Natural killer cell (primary cell): ENCODE measurements at places on chromosomes 11 and 22.
A peak's percentile ranks its signal among the peaks of the same experiment; 100 is the strongest.

DNA sequence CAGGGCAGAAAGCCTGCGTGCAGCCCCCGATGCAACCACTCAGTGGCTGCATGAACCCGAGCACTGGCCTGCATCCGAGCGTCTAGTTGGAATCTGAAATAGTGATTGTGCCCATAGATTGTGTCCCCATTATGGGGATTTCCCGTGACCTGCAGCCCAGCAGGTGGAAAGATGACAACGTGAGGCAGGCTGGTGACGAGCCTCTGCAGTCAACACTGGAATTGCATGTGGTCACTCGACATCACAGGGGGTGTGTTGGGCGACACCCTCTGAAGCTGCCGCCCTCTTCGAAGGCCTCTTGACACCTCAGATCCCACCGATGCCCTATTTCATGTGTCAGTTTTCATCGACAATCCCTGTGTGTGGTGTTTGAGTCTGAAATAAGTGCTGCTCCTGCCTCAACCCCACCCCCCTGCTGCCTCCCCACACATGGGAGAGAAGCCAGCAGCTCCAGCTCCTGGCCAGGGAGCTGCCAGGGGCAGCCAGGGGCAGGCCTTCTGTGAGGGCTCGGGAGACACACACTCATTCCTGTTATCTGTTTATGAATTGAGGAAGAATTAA lies 172.0 kb upstream of the B3GAT1 start:
- DNase-seq = peak; percentile 9

GRCh38 chr11:63020671-63021291 lies 5.1 kb upstream of the SLC22A8 start:
- peak; percentile 23 for DNase-seq

DNA sequence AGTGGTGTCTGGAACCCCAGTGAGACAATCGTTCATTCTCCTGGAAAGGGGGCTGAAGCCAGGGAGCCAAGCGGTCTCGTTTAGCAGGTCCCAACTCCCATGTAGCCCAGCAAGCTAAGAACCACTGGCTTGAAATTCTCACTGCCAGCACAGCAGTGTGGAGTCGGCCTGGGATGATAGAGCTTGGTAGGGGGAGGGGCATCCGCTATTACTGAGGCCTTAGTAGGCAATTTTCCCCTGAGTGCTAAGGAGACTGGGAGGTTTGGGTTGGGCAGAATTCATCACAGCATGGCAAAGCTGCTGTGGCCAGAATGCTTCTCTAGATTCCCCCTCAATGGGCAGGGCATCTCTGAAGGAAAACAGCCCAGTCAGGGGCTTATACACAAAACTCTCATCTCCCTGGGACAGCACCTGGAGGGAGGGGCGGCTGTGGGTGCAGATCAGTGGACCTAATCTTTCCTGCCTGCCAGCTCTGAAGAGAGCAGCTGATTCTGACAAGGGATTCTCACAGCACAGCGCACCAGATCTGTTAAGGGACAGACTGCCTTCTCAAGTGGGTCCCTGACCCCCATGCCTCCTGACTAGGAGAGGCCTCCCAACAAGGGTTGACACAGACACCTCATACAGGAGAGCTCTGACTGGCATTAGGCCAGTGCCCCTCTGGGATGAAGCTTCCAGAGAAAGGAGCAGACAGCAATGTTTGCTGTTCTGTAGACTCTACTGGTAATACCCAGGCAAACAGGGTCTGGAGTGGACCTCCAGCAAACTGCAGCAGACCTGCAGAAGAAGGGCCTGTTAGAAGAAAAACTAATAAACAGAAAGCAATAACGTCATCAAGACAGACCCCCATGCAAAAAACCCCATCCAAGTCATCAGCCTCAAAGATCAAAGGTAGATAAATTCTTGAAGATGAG lies 14.8 kb downstream of the OR52M1 start:
- DNase-seq = no peak

GRCh38 chr22:35838855-35839576 lies 121.3 kb downstream of the APOL5 start:
- no peak for DNase-seq

DNA sequence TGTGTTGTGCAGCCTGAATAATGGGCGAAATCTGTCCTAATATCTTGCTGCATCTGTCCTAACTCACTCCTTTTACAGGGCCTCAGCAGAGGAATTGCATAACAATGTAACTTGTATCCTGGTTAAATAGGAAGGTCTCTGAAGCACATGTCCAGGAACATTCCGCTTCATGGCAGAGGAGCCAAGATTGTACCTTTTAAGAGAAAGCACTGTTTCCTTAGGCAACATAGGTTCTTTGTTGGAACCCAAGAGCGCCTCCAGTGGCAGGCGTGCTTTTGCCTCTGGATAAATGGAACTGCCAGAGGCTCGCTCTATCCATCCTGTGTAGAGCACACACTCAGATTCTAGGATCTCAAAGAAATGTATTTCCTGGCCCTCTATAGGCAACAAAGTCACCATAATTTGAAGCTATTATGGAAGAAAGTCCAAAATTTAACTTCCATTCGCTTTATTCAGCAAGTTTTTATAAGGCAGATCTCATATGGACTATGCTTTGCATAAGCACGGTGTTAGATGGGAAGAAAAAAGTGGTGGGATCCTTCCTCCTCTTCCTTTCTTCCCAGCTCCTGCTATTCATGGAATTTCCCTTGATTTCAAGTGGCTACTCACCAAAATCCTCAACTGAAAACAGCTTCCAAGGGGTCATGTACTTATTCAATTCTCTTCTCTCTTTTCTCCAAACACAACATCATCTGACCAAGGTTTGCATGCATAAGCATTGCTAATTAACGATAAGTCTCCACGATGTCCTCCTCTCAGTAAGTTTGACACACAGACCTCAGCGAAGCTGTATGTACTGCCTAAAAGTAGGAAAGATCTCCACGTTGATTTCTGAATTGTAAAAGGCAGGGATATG lies at the start of gene BLID:
Gene BLID (minus strand): TSS at position 692 of the 856 bp plus-strand sequence. CDS start 293 bp downstream, at position 399.
- DNase-seq = no peak

GRCh38 chr11:73645121-73645969 lies 1.0 kb upstream of the PLEKHB1 start:
- DNase-seq = no peak

GRCh38 chr11:78940500-78941225 lies 366.0 kb upstream of the NARS2 start:
- DNase-seq = no peak

GRCh38 chr22:46251266-46251665 lies 1.2 kb upstream of the CDPF1 start:
- no peak for DNase-seq

DNA sequence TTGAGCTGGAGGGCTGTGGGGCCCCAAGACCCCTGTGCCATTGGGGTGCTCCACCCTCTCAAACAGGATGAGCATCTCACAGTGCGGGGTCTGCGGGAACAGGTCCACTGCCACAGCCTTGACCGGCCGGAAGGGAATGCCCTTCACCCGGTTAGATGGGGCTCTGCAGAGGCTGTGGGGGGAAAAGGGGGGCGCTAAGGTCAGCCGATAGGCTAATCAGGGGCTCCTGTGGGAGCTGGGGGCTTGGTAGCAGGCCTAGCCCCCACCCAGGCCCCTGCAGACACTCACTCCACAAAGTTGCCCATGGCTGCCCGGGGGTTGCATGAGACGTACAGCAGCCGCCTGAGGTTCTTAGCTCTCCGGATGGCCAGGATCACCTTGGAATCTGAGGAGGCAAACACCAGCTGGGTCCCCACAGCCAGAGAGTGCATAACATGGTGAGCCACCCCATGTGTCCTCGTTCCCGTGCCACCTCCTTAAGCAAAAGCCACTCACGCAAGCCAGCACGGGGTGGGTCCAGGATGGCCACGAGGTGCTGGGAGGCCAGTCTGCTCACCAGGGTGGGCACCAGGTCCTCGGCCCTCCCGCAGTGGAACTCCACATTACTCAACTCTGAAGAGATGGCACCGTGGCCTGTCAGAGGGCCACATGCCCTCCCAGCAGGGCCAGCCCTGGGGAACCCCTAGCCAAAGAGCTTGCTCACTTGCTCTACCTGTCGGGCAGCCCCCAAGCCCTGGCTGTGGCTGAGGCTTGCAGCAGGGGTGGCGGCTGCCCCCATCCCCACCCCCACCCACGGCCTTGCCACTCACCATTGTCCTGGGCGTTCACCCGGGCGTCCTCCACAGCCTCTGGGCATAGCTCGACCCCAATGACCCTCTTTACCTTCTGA lies 3.0 kb upstream of the RANBP1 start:
- no peak for DNase-seq

- DNase-seq = no peak
Observed at GRCh38 chr11:77512092-77512491, 38.2 kb upstream of the PAK1 start.

GRCh38 chr11:124889191-124890091 lies 8.2 kb downstream of the ROBO4 start:
- no peak for DNase-seq

DNA sequence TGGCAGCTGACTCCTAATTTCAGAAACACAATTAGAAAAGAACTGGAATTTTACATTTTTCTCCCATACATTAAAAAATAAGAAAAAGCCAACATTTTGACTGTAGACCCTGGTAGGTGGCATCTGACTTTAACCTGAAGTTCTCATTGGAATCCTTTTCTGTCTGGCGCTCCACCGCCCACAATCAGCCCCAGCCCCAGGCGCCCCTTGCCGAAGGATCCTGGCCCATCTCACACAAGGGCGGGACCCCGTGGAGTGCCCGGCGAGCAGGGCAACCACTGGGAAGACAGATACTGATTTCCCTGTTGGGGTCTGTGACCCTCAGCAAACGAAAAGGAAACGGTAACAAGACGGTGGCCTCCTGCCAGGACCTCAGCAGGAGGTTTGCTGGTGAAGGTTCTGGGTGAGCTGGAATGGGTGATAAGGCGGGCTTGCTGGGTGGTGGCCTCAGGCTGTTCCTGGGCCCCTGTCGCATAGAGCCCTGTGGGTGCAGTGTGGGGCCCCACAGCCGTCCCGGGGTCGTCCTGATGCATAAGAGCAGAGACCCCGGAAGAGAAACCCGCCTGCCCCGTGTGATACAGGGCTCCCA lies 15.7 kb downstream of the TSPO start:
- DNase-seq = no peak

DNA sequence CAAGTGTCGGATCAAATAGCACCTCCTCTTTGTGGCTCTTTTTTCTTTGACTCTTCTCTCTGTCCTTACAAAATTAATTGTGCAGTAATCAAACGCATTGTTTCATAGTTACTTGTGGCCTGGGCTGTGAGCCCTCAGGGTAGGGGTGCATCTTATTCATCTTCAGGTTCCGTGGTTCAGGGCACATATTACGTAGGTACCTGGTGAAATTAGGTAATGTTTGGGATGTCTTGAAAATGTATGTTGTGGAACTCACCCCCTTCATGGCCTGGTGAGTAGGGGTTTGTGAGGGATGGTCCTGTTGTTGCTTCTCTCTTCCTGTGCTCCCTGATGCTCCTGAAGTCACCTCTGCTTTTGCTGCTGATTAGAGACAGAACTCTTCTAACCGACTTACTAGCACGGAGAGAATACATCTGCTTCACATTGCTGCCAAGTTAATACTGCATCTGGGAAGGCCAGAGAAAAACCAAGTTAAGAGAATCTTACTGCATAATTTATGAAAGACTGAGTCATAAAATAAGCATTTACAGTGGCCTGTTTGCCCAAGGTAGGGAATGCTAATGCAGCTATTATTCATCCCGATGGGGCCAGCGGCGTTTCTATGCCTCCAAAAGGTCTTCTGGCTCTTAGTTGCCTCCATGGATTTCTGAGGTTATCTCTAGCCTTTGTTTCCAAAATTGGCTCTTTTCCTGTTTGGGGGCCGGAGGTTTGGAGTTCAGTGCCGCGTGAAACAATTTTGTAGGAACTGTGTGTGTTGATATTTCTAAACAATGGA lies 66.9 kb downstream of the TBC1D22A start:
- no peak for DNase-seq

GRCh38 chr22:31136155-31136554 lies 4.2 kb downstream of the PLA2G3 start:
- DNase-seq = no peak

- no peak for DNase-seq
Observed at GRCh38 chr22:48141301-48141700, 1378.9 kb downstream of the TBC1D22A start.

GRCh38 chr11:15275141-15275540 lies 160.4 kb downstream of the INSC start:
- DNase-seq = no peak

DNA sequence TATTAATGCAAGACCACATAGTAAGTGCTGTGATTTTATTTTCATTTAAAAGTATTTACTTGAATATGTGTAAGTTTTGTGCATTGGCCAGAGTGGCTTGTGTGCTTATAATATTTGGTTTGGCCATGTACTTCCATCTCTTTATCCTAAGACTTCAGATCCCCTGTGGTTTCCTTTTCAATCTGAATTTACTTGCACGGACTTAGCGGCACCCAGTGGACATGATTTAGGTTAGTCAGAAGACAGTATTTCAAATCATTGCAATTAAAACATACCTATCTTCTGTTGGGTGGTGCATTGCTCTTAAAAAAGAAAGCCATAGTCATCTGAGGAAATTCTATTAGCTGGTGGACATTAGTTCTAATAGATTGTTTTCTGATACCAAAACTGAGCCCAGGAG lies 30.7 kb downstream of the PIWIL4 start:
- no peak for DNase-seq

GRCh38 chr22:49046000-49046545 lies 781.6 kb downstream of the BRD1 start:
- DNase-seq = no peak
